Activated naive CD4-positive, alpha-beta T cell treated with anti-CD3 and anti-CD28 coated beads, Interleukin-2, amount 50 U/mL, for 72 hours (primary cell): ENCODE measurements at places on chromosomes 2 and 18. TPM values are rescaled to one million over a fixed set of nuclear protein-coding genes. Genes with fewer than 3 reads are reported as not detected.

IER3IP1 gene
- 9.7 TPM for total RNA-seq

FAM237A gene
- total RNA-seq = not detected

PARD3B gene
- total RNA-seq = 0.35 TPM

INO80C gene
- 14.6 TPM for total RNA-seq

FOXI3 gene
- total RNA-seq = not detected

AMER3 gene
- not detected for total RNA-seq

HOXD8 gene
- not detected for total RNA-seq

QPCT gene
- 1.5 TPM for total RNA-seq

DOK6 gene
- total RNA-seq = not detected

FEV gene
- not detected for total RNA-seq

ARHGAP15 gene
- total RNA-seq = 103 TPM

ZNF638 gene
- 111 TPM for total RNA-seq

MRPS5 gene
- 102 TPM for total RNA-seq
